Brain (organoid and tissue), 16 donors: ENCODE measurements at places on chromosomes 11 and 22.

DNA sequence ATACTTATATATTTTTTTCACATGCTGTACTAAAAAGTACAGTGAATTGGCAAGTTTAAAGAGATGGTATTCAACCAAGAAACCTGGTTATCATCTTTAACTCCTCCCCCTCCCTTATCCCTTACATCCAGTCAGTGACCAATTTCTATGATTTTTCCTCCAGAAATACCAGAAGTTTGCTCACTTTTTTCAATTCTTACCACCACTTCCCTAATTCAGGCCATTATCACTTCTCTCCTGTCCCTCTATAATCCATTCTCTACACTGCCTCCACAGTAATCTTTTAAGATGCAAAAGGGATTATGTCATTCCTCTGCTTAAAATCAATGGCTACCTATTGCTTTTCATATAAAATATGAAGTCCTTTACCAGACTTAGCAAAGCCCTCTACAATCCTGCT is 62.8 kb downstream of the CEP57 start:
- DNase-seq: no peak

DNA sequence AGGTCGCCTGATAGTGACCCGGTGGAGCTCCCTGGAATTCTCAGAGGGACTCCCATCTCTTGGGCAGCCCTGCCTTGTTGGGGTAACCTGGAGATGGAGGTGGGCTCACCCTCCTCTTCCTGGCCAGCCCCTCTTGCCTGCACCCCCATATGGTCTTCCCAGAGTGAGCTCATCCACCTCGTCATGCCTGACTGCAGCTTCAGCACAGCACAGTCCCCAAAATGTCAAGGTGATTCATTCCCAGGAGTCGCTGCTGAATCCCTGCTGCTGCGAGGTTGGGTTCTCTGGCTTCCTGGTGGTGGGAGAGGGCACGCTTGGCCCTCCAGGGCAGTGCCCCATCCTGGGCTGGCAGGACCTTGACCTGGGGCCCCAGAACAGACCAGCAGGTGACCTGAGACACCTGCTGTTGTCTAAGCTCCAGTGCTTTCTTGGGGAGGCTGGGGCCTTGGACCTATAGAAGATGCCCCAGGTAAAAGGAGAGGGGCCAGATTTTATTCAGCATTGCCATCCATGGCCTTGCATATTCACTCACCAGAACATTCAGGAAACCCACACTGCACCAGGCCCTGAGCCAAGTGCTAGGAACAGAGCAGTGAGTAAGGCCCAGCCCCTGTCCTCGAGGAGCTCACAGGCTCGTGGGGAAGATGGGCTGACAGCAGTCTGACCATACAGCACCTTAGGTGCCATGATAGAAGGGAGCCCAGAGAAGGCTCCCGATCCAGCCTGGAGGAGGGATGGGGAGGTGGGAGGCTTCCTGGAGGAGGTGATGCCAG is 72.9 kb downstream of the CACNA1I start:
- DNase-seq: no peak

DNA sequence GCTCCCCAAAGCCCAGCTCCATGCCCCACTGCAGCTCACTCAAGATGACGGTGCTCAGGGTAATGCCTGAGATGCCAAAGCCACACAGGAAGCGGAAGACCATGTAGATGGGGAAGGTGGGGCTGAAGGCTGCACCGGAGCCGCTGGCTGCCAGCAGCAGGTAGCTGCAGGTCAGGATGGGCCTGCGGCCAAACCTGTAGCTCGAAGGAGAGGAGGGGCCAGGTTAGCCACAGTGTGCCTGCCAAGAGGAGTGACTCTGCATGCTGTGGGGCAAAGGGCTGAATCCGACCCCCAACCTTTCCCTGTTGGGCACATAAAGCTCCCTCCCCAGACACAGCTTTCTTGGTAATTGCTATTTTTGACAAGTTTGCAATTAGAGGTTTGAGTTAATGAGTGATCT is 14.9 kb upstream of the SLC22A6 start:
- no peak for DNase-seq

DNA sequence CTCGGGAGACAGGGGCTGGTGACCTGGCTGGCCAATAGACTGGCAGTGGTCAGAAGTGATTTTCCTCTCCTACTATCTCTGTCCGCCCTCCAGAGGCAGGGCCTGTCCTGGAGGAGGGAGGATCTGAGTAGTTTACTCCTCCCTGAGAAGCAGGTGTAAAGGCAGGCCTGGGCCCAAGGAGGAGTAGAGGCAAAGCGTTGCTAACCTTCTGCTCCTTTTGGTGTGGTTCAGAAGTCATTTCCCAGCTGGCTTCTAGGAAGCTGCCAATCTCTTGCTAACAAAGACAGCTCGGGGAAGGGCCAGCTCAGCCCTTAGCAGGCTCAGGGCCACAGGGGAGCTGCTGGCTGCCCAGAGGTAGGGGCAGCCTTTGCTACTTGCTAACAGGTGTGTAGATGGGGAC is 151.1 kb upstream of the NECTIN1 start:
- no peak for DNase-seq

- DNase-seq: peak; percentile 68
Measured at GRCh38 chr11:101456812-101457211, 127.0 kb downstream of the TRPC6 start.

DNA sequence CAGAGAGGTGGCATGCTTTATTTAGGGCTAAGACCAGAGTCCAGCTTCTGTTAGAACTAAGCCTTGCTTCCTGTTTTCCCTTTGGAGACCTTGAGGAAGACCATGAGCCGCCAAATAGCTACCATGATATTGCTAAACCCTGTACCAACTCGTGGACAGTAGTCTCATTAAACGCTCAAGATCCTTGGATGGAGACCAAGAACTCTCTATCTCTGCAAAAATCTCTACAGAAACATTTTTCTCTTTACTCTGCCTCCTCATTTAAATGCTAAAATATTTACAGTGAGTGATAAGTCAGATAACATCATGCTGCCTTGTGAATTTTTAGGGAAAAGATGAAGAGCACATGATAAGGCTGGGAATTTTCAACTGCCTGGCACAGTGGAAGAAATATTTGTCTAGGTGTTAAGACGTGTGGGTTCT is 197.8 kb downstream of the MAML2 start:
- DNase-seq: no peak

- no peak for DNase-seq
Measured at GRCh38 chr11:128379587-128380580, 207.5 kb downstream of the ETS1 start.

DNA sequence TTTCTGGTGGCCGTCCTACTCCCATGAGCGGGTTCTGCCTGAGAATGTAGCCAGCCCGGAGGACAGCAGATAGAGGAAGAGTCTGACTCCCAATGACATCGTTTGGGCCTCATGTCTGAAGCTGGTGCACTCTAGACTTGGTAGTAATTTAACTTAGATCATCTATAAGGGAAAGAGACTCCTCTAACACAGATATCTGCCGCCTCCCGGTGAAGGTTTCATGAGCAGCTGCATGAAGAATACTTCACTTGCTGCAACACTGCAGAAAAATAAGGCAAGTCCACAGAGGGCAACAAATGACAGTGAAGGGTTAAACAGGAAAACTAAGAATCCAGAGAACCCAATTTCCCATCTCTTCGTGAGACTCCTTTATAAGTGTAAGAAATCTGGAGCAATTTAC is 5.9 kb upstream of the ARL2 start:
- no peak for DNase-seq

- DNase-seq: no peak
Measured at GRCh38 chr11:35179466-35180135, 40.6 kb downstream of the CD44 start.

DNA sequence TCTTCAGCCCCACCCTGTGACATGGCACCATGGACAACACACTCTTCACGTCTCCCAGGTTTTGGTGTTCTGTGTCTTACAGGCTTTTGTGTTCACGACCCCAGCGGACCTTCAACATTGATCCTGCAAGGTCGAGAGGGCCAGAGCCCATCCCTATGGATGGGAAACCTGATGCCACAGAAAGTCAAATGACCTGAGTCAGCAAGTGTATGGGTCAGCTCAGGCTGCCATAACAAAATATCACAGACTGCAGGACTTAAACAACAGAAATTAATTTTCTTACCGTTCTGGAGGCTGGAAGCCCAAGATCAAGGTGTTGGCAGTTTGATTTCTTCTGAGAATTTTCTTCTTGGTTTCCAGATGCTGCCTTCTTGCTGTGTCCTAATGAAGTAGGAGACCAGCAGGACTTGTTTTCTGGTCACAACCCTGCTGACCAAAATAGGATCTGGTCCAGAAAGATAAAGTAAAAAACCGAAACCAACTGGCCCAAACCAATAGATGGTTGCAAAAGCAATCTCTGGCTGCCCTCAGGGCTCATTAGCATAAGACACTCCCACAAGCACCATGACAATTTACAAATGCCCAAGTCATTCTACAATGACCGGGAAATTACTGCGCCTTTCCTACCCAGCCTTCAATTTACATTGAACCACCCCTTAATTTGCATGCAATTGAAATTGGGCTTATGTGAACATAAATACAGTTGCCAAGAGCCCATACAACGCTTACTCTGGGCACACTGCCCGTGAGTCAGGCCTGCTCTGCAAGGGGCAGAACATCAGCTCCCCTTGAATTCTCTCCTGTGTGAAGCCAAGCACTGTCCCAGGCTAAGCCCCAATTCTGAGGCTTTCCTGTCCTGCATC is 113.9 kb downstream of the RPS6KA4 start:
- DNase-seq: peak; percentile 78
